NCI-H2029 treated with DMSO at 0.1 percent for 48 hours (cell line): ENCODE measurements at places on chromosomes 1 and 21.

DNA sequence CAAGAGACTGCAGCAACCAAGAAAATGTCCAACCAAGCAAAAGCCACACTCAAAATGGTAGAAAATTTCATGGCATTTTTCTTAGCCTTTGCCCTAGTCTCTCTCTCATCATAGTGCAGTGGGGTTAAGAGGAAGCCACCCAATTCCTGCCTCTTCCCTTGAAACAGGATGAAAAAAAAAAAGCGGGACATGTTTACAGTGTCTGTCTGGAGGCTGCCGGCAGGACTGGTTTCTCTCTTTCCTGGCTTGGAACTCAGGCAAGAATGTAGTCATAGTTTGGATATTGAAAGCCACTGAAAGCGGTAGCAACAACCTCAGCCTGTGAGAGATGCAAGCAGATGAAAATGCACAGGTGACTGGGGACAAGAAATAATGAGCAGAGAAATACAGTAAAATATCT, 13.3 kb upstream of the TNFSF18 start:
- no peak for DNase-seq

- no peak for DNase-seq
Observed at GRCh38 chr21:43803558-43804300, 14.4 kb downstream of the RRP1 start.

GRCh38 chr1:5001466-5001865, 347.1 kb downstream of the AJAP1 start:
- DNase-seq, result no peak

- no peak for DNase-seq
Observed at GRCh38 chr1:147647796-147648633, 22.3 kb downstream of the ACP6 start.

- DNase-seq, result no peak
Observed at GRCh38 chr1:206468571-206468970, 1.7 kb upstream of the IKBKE start.

GRCh38 chr1:55640708-55641473, 425.7 kb upstream of the USP24 start:
- peak; percentile 21 for DNase-seq

- no peak for DNase-seq
Observed at GRCh38 chr1:43506233-43506632, 24.4 kb upstream of the PTPRF start.

- DNase-seq, result no peak
Observed at GRCh38 chr1:70353601-70354331, 756 bp downstream of the ANKRD13C start.

DNA sequence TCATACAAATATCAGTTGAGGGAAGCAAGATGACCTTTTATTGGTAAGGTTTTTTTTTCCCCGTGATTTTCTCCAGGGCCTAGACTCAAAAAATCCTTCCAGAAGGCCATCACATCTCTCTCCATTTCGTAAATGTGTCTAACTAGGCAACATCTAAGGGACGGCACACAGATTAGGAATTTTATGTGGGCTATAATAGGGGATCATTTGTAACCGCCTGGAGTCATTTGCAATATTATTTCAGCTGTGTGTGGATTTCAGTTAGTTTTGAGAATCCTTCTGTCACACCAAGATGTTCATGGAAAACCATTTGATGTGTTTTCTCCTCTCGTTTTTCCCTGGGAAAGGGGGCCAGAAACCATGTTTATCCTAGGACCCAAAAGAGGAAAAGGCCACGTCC, 63.1 kb downstream of the ATP5PO start:
- no peak for DNase-seq

GRCh38 chr1:225896937-225897549, 8.1 kb upstream of the LEFTY1 start:
- peak; percentile 73 for DNase-seq

DNA sequence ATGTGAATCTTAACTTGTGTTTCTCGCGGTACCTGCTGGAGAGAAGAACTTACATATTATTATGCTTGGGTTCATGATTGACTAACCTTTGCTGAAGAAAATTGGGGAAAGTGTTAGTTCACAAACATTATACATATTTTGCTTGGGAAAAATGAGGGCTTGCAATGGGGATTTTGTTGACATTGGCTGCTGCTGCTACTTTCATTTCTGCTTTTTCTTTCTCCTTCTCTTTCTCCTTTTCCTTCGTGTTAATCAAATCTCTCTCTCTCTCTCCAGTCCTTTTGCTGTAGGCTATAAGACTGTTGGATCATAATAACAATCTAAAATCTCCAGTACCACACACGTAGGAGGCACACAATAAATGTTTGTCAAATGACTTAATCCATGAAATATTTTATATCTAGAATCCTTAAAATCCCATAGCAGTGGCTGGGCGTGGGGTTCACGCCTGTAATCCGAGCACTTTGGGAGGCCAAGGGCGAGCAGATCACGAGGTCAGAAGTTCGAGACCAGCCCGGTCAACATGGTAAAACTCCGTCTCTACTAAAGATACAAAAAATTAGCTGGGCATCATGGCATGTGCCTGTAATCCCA, 23.0 kb downstream of the IRF2BP2 start:
- DNase-seq, result no peak

DNA sequence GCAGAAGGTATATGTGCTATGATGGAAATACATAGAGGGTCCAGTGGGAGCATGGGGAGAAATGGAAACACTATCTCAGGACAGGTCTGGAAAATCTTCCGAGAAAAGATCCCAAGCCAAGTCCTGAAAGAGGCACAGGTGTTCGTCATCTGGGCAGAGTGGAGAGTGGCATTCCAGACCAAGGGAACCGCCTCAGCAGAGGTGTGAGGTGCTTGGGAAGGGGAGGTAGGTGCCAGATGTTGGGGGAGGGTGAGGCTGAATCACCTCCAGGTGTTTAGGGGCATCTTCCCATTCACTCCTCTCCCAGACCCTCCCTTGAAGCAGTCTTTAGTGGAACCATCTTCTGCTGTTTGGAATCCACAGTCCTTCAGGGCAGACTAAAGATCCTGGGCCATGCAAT, 23.5 kb upstream of the LRRN2 start:
- no peak for DNase-seq

GRCh38 chr1:186617926-186618325, 62.3 kb downstream of the PTGS2 start:
- no peak for DNase-seq

DNA sequence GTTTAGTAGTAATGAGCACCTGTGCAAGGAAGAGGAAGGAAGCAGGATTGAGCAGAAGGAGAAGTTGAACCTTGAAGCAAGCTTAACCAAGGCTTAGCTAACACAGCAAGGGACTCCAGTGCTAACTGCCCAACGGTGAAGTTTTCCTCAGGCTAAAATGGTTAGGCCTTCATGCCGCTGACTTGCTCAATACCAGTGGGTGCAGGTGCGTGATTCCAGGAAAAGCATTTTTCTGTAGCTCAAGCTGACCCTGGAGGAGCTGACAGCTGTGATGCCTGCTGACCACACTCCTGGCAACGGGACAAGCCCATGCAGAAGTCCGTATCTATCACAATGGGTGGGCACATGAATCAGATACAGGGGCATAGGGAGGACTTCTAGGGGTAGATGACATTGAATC, 76.5 kb upstream of the FGGY start:
- no peak for DNase-seq

DNA sequence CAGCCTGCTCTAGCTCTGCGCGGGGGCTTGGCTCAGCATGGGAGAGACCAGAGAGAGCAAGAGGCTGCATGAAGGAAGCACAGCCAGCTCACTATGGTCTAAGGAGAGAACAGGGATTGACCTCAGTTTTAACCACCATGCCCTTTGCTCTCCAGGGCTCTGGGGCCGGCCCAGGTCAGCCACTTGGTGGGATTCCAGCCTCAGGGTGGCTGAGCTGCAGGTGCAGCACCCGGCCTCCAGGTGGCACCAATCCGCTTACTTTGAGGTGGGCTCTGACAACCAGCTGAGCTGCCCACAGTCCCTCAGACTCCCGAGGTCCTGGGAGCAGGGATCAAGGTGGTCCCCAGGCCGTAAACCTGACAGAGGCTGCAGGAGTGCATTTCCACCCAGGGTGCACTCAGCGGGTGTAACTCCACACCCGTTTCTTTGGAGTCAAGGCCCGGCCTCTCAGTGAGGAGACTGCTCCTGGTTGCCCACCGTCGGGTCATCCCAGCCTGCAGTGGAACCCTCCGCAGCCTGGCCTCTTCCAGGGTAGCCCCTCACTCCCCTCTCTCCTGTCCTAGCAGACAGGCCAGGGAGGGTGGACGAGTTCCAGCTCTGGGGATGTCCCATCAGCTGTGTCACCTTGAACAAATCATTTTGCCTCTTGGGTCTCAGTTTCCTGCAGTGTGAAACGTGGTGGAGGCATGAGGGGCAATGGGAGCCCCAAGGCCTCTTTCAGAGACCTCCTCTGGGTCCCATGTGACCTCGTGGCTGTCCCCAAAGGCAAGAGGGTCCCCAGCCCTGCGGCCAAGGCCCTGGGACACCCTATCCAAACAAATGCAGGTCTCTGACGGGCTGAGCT, 607 bp upstream of the LGR6 start:
- DNase-seq, result no peak

- DNase-seq, result no peak
Observed at GRCh38 chr1:95953015-95953414, 719.0 kb downstream of the RWDD3 start.

- DNase-seq, result no peak
Observed at GRCh38 chr1:1537626-1538250, 2.7 kb downstream of the TMEM240 start.

- no peak for DNase-seq
Observed at GRCh38 chr1:152189657-152190442, 30.8 kb upstream of the RPTN start.

DNA sequence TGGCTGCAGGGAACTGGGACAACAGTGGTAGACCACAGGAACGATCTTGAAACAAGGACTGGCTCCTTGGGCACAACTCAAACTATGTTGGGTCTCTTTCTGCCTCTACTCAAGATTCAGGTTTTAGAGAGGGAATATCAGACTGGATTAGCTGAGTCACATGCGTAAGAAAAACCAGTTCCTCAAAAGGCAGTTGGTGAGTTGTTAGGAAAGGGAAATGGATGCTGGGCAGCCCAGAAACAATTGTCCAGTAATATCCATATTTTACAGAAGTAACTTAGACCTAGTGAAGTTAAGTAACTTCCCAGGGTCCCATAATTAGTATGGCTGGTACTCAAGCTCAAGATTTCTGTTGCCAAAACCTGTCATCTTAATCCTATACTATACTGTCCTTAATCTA, 27.0 kb upstream of the TMEM39B start:
- no peak for DNase-seq

- DNase-seq, result peak; percentile 6
Observed at GRCh38 chr1:19893687-19894086, 11.5 kb downstream of the OTUD3 start.

DNA sequence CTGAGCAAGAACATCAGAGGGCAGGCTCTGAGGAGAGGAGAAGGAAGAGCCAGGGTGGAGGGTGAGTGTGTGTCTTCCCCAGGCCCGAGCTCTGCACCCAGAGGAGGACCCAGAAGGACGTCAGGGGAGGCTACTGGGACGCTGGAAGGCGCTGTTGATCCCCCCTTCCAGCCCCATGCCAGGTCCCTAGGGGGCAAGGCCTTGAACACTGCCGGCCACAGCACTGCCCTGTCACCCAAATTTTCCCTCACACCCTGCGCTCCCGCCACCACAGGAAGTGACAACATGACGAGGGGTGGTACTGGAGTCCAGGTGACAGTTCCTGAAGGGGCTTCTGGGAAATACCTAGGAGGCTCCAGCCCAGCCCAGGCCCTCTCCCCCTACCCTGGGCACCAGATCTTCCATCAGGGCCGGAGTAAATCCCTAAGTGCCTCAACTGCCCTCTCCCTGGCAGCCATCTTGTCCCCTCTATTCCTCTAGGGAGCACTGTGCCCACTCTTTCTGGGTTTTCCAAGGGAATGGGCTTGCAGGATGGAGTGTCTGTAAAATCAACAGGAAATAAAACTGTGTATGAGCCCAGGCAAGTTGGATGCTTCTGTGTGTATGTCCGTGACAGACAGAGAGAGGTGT, 17.1 kb downstream of the BCAN start:
- DNase-seq, result no peak

GRCh38 chr1:68703921-68704354, 207.1 kb upstream of the DEPDC1 start:
- DNase-seq, result no peak

DNA sequence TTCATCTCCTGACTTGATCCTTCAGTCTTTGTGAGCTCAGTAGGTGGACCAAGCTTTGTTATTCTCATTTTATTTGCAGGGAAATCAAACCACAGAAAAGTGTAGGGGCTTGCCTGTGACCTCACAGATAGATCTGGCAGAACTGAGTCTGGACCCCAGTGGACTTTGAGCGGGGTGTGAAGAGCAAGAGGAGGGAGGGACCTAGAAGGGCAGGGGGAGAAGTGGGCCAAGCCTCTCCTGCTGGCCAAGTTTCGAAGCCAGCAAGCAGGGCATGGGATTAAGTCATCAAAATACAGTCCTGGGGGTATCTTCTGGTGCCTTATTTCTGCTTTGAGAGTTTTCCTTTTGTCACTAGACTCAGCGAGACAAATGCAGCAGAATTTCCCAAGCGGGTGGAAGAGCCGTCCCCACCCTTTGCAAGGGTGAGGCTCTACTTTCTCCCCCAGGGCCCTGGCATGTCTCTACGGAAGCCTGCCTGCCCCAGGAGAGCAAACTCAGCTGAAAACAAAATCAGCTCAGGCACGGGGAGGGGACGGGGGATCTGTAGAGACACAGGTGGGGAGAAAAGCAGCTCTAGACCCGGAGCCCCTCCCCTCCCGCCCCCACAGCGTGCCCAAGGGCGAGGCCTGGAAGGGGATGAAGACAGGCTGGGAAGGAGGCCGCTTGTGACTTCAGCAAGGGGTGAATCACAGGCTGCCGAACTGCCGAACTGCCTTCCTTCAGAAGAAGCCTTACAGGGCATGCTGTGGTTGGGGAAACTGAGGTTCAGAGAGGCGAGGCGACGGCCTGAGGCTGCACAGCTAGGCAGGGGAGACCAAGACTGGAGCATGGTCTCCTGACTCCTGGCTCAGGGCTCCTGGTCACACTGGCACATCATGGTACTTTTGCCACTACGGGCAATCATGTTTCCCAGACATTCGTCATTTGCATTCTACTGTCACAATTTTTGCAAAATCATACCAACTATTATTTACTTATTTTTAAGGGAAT, 19.2 kb downstream of the PKP1 start:
- no peak for DNase-seq

- no peak for DNase-seq
Observed at GRCh38 chr21:46080171-46081021, 17.5 kb upstream of the COL6A2 start.

DNA sequence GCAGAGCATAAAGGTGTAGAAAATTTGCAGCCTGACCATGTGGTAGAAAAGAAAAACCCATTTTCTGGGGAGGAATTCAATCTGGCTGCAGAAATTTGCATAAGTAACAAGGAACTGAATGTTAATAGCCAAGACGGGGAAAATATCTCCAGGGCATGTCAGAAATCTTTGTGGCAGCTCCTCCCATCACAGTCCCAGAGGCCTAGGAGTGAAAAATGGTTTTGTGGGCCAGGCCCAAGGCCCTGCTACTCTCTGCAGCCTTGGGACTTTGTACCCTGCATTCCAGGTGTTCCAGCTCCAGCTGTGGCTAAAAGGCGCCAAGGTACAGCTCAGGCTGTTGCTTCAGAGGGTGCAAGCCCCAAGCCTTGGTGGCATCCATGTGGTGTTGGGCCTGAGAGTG, 152.9 kb downstream of the PATJ start:
- no peak for DNase-seq
